ENCODE measurements at places on chromosomes 1 and 21. TPM values are rescaled to one million over a fixed set of nuclear protein-coding genes. Genes with fewer than 3 reads are reported as not detected.

Gene VANGL1
- 21.8 TPM for total RNA-seq

Gene DNM3
- total RNA-seq, result 4.3 TPM

Gene PTAFR
- 0.89 TPM for total RNA-seq

Gene BEND5
- total RNA-seq, result 3.1 TPM

Gene TP73
- 0.89 TPM for total RNA-seq

Gene FMO1
- not detected for total RNA-seq

Gene MTX1
- 96.7 TPM for total RNA-seq

Gene RAB42
- total RNA-seq, result 8.8 TPM

Gene GJA9
- not detected for total RNA-seq

Gene RCC2
- total RNA-seq, result 114 TPM

Gene ATP6V1G3
- total RNA-seq, result not detected

Gene SLC25A44
- total RNA-seq, result 15.1 TPM

GRCh38 chr21:35818597-35818996 lies 241.7 kb downstream of the SETD4 start:
- DNase-seq, result no peak

- DNase-seq, result no peak
These were observed 70.4 kb upstream of the ACTRT2 start for GRCh38 chr1:2950926-2951305.

GRCh38 chr1:207499573-207499972 lies 3.6 kb downstream of the CR1 start:
- DNase-seq, result peak; percentile 75

- DNase-seq, result no peak
These were observed 25.2 kb downstream of the MAGI3 start for GRCh38 chr1:113415310-113416070.

DNA sequence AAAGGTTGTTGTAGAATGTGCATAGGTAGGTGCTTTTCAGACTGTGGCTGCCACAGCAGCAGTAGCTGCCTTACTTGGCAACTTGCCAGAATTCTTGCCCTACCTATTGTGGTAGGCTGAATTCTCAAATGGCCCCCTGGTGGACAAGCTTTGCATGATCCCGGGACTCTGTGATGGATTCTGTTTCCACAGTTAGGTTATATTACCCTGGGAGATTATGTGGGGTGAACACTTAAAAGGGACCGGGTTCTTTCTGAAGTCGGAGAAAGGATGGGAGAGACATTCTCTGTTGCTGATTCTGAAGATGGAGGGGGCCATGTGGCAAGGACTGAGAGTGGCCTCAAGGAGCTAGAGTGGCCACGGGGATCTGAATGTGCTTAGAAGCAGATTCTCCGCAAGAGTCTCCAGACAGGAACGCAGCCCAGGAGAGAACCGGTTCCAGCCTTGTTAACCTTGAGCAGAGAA lies 32.1 kb upstream of the KCNE1 start:
- DNase-seq, result peak; percentile 82

GRCh38 chr1:198387587-198387986 lies 152.9 kb downstream of the ATP6V1G3 start:
- DNase-seq, result no peak

- peak; percentile 39 for DNase-seq
These were observed 40.9 kb downstream of the LAMC2 start for GRCh38 chr1:183226963-183227362.

DNA sequence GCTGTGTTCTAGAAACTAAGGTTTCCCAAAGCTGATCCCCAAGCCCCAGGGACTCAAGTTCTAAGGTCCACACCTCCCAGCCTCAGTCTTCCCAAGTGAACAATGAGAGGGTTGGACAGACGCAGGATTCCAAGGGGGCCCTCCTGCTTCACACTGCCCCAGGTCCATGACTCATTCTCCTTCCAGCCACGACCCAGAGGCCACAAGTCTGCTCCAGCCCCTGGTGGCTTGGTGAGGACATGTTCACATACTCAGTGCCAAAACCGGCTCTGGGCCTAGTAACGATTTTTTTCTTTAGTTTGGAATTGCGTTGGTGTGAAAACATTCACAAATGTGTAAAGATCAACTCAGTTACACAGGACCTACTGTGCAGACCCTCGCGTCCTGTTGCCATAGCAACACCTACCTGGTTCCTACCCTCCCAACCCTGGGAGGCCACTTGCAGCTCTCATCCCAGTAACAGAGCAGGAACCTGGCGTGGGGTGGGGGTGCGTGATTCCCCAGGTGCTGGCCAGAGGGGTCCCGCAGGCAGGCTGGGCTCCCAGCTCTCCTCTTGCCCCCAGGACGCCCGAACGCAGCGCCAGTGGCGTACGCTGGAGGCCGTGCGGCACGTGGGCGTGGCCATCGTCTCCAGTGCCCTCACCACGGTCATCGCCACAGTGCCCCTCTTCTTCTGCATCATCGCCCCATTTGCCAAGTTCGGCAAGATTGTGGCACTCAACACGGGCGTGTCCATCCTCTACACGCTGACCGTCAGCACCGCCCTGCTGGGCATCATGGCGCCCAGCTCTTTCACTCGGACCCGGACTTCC lies 57.0 kb downstream of the DISP3 start:
- peak; percentile 50 for DNase-seq

DNA sequence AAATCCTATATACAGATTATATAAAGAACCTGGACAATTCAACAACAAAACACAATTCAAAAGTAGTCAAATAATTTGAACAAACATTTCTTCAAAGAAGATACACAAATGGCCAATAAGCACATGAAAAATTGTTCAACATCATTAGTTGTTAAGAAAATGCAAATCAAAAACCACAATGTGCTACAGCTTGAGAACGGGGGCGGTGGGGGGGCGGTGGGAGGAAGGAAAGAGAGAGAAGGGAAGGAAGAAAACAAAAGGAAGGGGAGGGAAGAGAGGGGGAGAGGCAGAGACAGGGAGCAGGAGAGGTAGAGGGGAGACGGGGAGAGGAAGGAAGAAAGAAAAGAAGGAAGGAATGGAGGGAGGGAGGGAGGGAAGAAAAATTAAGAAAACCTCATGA lies 44.1 kb downstream of the ASH1L start:
- DNase-seq, result no peak

GRCh38 chr1:17877316-17877715 lies 122.2 kb downstream of the ACTL8 start:
- DNase-seq, result no peak

GRCh38 chr1:20958430-20958829 lies 171.3 kb upstream of the HP1BP3 start:
- no peak for DNase-seq

- DNase-seq, result no peak
These were observed 5.9 kb downstream of the SDHB start for GRCh38 chr1:17047924-17048323.

GRCh38 chr1:114453361-114453784 lies 57.6 kb downstream of the TRIM33 start:
- DNase-seq, result no peak

GRCh38 chr1:89671775-89672488 lies 39.0 kb downstream of the LRRC8C start:
- DNase-seq, result peak; percentile 67

DNA sequence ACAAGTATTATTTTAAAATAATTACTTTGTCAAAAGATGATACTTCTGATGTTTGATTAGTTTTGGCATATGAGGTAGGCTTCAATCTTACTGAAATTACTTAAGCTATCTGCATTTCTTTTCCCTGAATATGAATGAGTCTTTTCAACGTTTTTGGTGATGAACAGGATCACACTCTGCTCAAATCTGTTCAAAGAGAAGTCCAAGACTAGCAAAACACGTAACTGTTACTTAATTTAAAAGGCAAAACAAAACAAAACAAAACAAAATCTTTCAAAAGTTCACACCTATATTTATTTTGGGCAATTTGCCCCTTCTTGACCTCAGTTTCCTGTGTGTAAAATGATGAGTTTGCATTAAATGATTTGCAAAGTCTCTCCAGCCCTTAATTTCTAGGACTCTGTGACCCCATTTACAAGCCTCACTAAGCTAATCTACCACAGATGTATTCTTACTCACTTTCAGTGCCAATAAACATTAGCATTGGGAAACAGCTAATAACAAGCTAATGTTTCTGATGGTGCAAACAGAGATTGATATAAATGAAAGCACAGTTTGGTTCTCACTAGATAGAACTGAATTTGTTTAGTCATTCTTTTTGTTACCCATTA lies 865.4 kb downstream of the LTN1 start:
- no peak for DNase-seq

DNA sequence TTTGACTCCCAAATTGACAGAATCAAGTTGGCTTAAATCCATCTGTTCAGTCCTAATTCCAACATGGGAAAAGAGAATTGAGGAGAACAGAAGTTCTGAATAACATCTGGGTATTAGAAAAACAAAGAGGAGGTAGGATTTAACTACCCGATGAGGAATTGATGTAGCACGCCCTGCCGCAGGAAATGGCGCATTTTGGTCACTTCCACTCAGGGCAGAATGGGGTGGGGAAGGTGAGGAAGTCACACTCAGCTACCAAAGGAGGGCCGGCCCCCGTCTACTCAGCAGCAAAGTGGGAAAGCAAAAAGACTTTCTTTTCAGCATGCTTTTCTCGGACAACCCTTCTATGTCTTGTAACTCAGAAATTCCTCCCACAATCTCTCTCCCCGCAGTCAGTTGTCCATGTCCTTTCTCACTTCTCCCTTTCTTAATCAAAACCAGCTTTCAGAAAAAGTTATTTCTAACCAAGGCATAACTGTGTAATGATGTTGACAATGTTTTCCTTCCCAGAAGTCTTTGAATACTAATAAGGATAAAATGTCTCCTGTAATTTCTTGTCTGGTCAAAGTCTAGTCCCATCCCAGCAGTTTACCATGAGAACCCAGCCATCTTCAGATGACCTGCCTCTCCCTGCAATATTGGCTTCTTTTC lies 60.5 kb upstream of the SIPA1L2 start:
- DNase-seq, result no peak

Measured in Daoy (cell line).